ENCODE measurements at places on chromosomes 3 and 15. TPM values are rescaled to one million over a fixed set of nuclear protein-coding genes. Genes with fewer than 3 reads are reported as not detected.

DNA sequence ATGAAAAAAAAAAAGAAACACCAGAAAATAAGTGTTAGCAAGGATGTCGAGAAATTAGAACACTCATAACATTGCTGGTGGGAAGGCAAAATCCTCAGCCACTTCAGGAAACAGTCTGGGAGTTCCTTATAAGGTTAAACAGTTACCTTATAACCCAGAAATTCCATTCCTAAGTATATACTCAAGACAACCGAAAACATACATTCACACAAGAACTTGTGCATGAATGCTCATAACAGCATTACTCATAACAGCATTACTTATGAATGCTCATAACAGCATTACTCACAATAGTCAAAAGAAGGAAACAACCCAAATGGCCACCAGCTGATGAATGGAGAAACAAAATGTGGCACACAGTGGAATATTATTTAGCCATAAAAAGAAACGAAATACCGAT, 34.8 kb upstream of the DCP1A start:
- no peak for DNase-seq

GRCh38 chr3:37456781-37457180, 282.4 kb upstream of the LRRFIP2 start:
- DNase-seq = no peak

Gene C3orf52
- total RNA-seq = 3.1 TPM

Gene ATP10A
- total RNA-seq = 13.0 TPM

DNA sequence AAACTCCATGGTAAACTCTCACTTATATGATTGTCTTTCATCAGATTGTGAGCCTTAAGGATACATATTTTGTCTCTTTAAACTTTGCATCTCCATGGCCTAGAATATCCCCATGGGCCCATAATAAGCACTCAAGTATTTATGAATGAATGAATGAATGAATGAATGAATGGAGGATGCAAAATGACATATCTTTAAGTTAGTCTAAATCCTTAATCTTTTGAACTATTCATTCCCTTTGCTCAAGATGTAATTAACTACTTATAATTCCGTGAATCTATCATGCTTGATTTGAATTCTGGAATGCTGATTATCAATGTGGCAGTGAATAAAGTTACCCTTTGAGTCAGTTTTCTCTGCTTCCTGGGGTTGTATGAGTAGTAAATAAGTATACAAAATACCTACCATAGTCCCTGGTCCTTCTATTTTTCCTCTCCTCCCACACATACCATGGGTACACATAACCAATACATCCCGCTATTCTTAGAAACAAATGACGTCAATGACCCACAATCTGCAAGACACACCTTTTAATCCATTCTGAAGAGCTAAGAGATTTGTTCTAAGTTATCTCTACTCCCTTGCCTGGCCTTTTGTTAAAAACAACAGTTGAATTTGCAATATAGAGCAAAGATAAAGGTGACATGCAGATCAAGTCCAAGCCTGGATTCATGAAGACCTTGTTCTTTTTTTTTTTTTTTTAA, 94.5 kb downstream of the FBN1 start:
- no peak for DNase-seq

GRCh38 chr3:153246331-153246730, 84.3 kb downstream of the RAP2B start:
- DNase-seq = no peak

Gene RBP2
- not detected for total RNA-seq

Gene FANCD2OS
- not detected for total RNA-seq

GRCh38 chr3:31369637-31370379, 162.9 kb upstream of the STT3B start:
- no peak for DNase-seq

- DNase-seq = no peak
Measured at GRCh38 chr15:56677271-56677670, 56.0 kb downstream of the ZNF280D start.

- DNase-seq = no peak
Measured at GRCh38 chr3:139522421-139522820, 17.1 kb downstream of the RBP1 start.

Gene NPAP1
- total RNA-seq = not detected

DNA sequence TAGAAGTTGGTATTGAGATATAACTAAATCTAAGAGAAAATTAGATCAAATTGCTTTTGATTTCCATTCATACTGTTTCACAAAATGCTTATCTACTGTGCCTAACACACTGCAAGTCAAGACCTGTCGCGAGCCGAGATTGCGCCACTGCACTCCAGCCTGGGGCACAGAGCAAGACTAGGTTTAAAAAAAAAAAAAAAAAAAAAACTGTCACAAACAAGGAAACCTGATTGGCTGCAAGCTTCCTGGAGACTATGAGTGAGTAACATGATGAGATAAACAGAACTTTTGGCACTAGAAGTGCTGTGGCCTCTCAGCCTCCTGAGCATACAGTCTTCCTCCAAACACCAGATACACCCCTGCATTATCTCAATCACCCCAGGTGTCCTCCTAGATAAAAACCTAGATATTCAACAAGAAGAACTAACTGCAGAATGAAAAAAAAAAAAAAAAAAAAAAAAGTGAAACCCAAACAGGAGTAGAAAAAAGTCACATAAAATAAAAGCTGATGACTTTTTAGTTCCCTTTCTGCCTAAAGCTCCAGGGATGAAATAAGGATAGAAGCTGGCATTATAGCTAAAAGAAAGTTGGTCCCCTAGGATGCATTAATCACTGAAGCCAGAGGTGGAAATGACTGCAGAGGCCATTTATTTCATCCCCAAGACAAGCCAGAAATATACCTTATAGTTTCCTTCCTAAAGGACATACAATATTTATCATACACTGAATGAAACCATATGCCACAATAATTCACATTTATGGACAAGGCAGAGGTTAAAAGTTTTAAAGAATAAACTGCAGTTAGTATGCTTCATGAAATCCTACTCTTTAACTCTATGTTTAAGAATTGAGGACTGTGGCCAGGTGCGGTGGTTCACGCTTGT, 82.4 kb downstream of the P3H2 start:
- DNase-seq = no peak

Gene PLSCR5
- not detected for total RNA-seq

DNA sequence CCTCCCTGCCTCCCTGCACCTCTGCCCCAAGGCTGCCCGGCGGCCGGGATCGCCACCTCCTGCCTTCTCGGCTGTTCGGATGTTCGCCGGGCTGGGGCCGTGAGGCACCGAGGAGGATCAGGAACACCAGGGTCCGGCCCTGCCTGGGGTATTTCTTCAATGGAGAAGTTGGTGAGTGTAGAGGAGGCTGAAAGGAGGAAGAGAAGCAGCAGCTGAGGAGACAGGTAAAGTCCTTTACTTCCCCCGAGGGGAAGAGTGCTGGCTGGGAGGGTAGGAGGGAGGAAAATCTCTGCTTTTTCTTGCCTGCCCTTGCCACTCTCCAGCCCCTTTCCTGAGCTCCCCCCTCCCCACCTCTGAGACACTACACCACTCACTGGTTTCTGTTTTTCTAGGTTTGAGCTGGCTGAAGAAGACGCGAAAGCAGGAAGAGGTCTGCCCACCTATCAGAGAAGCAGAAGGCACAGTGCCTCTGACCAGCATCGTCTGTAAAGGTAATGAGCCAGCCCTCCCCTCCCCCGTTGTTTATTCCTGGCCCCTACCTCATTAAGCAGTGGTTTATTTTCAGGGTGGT, 519 bp downstream of the ASB7 start:
- peak; percentile 76 for DNase-seq

DNA sequence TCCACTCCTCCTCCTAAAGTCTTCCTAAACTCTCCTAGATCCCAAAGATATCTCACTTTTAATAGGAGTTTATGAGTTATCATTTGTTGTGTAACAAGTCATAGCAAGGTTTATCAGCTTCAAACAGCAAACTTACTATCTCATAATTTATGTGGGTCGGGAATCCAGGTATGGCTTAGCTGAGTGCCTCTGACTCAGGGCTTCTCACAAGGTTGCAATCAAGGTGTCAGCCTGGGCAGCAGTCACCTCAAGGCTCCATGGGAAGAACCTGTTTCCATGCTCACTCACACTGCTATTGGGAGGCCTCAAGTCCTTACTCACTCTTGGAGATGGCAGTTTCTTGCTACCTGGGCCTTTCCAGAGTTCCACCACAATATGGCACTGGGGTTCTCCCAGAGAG, 889.8 kb downstream of the MCTP2 start:
- no peak for DNase-seq

- no peak for DNase-seq
Measured at GRCh38 chr15:34813446-34814190, 18.3 kb upstream of the ACTC1 start.

GRCh38 chr3:141103503-141103902, 52.4 kb downstream of the SPSB4 start:
- DNase-seq = no peak

Gene DNAH12
- total RNA-seq = not detected

Gene PROS1
- total RNA-seq = 0.94 TPM

GRCh38 chr3:16448639-16449070, 64.8 kb downstream of the RFTN1 start:
- peak; percentile 78 for DNase-seq

GRCh38 chr3:185659942-185660921, 74.1 kb downstream of the SENP2 start:
- DNase-seq = peak; percentile 85

GRCh38 chr15:40558952-40559742, 5.7 kb downstream of the CCDC32 start:
- DNase-seq = no peak

DNA sequence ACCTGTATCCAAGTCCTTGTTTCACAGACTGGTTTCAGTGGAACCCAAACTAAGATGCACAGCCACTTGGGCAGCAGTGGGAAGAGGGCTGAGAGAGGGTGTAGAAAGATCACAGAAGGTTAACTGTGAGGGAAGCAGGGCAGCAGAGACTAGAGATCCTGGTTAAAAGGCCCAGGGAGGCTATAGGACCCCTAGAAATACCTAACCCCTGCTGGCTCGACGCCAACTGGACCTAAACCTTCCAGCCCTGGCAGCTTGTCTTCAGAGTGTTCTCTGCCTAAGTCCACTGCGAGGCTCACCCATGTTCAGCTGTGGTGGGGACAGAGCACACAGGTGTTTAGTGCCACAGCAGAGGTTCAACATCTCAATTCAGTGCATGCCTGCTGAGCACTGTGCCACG, 96.5 kb downstream of the ZNF621 start:
- no peak for DNase-seq

- DNase-seq = no peak
Measured at GRCh38 chr3:126065876-126066275, 18.0 kb downstream of the SLC41A3 start.

- no peak for DNase-seq
Measured at GRCh38 chr3:115245438-115245837, 98.3 kb upstream of the ZBTB20 start.

Gene SLC2A2
- not detected for total RNA-seq

DNA sequence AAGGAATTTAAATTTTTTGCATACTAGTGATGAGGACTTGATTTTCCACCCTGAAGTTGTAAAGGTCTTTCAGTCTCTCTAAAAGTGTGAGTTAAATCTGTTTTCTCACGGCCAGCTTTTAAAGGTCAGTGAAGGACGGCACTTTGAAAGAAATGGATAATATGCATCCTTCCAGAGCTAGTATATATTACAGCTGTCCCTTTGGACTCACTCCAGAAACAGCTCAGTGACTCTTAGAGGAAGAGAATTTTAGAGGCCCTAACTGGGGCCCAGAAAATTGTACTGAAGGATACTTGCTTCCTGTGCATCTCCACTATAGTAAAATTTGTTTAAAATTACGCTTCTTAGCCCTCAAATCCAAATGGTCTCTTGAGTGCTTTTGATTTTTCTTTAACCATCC, 41.6 kb downstream of the PIK3CA start:
- no peak for DNase-seq

- DNase-seq = no peak
Measured at GRCh38 chr3:32217339-32217738, 21.1 kb upstream of the CMTM8 start.

Gene SRP14
- 185 TPM for total RNA-seq

Gene FBXL2
- not detected for total RNA-seq
